GM23248 (cell line): ENCODE measurements at places on chromosomes 1 and 21. TPM values are rescaled to one million over a fixed set of nuclear protein-coding genes. Genes with fewer than 3 reads are reported as not detected.

OR2T34 gene
- total RNA-seq, result not detected in 2 replicates

POGK gene
- 25.5 and 26.9 TPM in 2 replicates for total RNA-seq

CCDC30 gene
- total RNA-seq, result 0.13 and 0.65 TPM in 2 replicates

GRCh38 chr1:58446368-58446767, 100.2 kb downstream of the OMA1 start:
- DNase-seq, result no peak

DNA sequence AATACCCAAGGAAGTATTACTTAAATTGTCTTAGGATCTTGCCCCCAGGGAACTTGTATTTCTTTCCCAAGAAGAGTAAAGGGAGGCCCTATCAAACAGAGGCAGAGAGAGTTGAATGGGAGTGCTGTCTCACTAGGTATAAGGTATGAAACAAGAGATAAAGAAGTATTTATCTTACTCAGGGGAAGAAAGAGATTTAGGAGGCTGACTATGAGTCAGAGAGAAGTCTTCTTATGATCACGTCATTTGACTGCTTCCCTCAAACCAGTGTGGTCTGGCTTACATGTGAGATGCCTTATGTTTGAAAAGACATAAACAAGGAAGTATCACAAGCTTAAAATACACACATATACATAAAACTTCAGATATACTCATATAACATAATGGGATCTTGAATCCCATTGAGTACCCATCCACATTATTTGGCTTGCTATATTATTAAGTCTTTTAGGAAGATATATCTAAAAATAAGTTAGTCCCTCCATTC, 29.6 kb downstream of the DUSP10 start:
- DNase-seq, result peak; percentile 88

- DNase-seq, result no peak
Measured at GRCh38 chr21:45638707-45639106, 4.8 kb upstream of the PCBP3 start.

GRCh38 chr1:59499273-59499942, 202.5 kb downstream of the FGGY start:
- DNase-seq, result no peak

- DNase-seq, result peak; percentile 32
Measured at GRCh38 chr1:241485554-241485992, 34.0 kb downstream of the FH start.
